ENCODE measurements at places on chromosomes 6 and 20.

GRCh38 chr20:33437141-33437911, 6.2 kb downstream of the SNTA1 start:
- DNase-seq, result no peak

- no peak for DNase-seq
These were observed 228.5 kb downstream of the ZMYND8 start for GRCh38 chr20:47127999-47128398.

DNA sequence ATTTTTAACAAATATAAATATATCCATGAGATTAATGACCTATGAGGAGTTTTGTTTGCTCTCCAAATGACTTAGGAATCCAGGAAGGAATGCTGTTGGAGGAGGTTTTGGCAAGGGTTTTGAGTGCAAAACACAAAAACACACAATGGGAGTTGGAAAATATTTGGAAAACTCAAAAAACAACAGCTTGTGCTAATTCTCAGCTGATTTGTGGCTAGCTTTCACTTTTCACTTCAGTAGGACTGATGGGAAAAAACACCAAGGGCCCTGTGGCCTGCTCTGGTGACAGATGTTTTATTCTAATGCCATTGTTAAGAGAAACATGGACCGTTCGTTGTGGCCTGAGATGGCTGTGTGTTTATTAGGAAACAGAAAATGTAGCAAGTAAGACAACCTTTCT, 113.9 kb downstream of the ALDH8A1 start:
- peak; percentile 44 for DNase-seq

GRCh38 chr20:57879779-57880570, 170.2 kb upstream of the PMEPA1 start:
- no peak for DNase-seq

- DNase-seq, result no peak
These were observed 10.8 kb downstream of the REPS1 start for GRCh38 chr6:138977242-138977641.

GRCh38 chr6:71088166-71088565, 131.3 kb upstream of the B3GAT2 start:
- DNase-seq, result no peak

DNA sequence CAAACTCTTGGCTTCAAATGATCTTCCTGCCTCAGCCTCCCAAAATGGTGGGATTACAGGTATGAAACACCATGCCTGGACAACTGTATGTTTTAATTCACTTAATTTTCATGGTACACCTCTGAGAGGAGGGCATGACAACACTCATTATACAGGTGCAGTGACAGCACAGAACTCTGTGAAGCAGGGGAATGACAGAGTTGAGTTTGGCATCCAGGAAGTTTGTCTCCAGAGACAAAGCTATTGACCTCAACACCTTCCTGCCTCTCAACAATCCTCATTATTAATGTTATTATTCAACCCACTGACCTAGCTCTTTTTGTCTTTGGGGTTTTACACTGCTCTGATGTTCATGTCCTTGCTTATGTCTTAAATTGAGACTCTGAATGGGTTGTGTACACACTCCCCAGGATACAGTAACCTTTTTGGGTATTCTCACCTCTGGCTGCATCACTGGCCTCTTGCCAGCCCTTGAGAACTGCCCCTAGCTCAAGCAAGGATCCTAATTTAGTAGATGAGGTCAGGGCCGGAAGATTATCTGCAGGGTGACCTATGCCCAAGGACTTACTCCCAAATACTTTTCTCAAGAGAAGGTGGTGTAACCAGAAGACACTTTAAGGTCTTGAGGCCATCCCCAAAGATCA, 13.0 kb upstream of the IER3 start:
- no peak for DNase-seq

DNA sequence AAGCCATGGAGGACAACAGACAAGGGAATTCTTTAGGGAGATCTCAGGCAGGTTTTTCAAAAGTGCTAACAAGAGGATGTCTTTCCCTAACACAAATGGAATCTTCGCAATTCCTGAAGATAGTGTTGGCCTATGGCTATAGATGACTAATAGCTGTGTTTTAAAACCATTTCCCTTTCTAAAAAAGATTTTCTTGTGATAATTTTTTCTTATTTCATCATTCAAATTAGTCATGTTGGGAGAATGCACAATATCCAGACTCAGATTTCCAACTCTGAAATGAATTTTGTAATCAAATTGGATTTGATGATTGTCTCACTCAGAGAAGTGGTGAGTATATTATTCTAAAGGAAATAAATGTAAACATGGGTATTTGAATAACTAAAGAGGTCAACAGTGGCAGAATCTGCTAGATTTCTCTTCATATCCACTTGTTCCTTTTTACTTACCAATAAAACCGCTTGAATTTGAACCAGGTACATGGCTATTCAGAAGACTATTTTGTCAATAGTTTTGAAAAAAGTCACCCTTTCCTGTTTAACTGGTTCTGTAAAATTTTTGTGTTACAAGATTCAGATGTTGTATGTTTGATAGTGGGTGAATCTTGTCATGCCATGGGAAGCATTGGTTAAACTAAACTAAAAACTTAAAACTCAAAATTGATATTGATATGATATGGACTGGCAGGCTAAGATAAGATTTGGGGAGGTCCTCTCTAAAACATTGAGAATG, 1223.7 kb upstream of the EYS start:
- peak; percentile 46 for DNase-seq

DNA sequence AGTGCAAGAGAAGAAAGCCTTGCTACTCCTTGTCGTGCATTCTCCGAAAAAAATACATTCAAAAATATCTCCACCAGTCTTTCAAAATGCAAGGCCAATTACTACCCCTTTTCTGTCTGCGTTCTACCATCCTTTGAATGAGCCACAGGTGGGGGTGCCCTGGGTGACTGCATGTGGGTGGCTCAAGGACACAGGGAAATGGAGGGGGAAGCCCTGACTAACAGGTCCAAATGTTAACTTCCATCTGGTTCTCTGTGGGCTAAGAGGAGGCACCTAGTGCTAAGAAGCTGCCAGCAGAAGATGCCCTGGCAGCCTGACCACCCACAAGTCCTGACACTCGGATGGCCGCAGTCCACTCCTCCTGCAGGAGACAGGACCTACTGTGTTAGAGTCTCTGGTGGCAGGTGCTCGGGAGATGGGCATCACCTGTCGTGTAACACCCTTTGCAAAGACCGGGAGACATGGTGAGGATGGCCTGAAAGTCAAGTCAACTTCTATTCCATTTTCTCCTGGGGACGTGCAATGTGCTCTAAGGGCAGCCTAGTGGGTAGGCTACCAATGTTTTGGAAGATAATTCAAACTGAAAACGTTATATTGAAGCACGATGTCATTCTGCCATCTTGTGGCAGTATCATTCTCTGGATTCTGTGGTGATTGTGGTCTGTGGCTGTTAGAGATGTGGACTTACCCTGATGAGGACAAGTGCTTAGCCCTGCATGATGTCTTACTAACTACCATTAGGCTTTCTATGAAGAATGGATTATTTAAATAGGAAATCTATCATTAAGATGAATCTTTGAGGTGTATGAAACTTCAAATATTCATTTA, 27.4 kb upstream of the IGF2R start:
- DNase-seq, result peak; percentile 53

DNA sequence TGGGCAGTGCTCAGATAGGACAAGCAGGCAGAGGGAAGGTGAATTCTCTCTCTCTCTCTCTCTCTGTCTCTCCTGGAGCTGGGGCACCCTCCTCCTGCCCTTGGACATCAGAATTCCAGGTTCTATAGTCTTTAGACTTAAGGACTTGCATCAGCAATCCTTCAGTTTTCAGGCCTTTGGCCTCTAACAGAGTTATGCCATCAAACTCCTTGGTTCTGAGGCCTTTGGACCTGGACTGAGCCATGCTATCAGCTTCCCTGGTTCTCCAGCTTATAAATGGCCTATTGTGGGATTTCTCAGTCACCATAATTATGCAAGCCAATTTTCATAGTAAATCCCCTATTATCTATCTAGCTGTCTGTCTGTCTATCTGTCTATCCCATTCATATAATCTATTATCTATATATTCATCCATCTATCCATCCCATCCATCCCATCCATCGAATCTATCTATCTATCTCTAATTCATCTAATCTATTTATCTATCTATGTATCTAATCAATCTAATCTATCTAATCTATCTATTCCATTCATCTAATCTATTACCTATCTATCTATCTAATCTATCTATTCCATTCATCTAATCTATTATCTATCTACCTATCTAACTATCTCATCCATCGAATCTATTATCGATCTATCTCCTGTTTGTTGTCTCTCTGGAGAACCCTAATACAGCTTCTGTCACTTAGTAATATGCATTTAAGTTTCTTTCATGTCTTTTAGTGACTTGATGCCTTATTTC, 48.2 kb upstream of the HIVEP1 start:
- no peak for DNase-seq

DNA sequence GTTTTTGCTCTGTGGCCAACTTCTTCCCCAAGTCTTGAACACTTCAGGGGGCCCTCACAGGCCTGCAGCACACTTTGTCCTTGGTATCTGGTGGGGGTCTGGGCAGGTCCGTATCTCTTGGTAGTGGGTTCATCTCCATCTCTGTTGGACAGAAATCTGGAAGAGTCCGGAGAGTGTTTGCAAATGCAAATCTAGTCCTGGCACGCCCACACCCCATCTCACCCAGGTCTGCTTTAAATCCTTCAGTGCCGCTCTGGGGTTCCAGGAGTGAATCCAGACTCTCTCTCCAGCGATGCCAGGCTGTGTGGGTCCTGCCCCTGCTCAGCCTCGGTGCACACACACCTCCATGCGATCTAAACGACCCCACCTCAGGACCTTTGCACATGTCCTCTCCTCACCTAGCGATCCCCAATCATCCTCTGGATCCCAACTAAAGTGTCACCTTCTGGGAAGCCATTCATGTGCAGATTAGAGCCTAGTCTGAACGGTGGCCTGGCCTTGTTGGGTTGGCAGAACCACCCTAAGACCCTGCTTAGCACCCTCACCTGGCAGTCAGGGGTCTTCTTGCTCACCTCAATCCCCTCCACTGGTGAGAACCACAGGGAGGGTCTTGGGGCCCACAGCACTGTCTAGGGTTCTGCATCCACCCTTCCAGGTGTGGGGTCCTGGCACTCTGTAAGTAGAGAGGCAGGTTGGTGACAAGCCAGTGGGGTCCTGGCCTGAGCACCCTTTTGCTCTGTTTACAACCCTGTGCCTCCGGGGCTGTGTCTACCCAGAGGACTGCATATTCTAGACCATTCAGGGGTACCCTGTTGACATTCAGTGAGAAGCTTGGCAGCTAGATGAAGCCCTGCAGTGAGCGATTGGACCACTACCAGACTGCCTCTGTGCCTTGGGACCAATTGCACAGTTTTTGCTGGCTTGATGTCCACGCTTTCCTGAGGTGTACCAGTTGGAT, 100.8 kb downstream of the SYCP2 start:
- DNase-seq, result no peak

- no peak for DNase-seq
These were observed 231.0 kb upstream of the EYS start for GRCh38 chr6:65938000-65938399.

DNA sequence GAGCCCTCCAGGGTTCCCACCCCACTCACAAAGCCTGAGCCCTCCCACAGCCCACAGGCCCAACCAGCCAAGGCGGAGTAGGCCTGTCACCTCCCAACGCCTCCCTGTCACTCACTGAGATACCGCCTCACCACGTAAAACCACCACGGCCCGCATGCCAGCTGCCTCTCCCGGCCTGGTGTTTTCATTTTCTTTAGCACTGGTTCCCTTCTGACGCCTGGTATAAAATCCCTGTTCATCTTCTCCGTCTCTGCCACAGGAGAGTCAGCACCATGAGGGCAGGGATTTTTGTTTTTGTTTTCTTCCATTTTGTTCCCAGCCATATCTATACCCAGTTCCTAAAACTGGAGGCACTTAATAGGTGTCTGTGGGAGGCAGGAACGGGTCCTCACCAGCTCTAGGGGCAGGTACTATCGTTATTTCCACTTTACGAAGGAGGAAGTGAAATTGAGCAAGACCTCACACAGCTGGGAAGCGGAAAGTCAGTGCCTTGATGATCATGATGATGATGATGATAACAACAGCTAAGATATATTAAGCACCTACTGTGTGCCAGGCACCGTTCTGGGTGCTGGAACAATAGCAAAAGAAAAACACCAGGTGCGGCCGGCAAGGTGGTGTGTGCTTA, 58.6 kb downstream of the SNAI1 start:
- DNase-seq, result no peak

DNA sequence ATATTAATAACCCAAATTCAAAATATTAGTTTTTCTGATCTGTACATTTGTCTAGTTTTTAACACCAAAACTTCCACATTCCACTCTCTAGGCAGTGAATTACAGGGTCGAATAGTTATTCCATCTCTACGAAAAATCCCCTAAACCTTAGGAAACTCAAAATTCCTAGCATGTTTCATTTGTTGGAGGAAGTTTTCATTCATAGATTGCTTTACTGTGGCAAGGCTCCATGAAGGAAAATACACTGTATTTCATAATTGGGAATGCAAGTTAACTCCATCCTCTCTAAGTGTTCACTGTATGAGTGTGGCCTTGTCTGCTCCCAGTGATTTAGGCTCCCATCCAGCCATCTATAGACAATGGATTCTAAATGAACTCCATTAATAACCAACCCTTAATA, 296.1 kb downstream of the TENT5A start:
- DNase-seq, result no peak

DNA sequence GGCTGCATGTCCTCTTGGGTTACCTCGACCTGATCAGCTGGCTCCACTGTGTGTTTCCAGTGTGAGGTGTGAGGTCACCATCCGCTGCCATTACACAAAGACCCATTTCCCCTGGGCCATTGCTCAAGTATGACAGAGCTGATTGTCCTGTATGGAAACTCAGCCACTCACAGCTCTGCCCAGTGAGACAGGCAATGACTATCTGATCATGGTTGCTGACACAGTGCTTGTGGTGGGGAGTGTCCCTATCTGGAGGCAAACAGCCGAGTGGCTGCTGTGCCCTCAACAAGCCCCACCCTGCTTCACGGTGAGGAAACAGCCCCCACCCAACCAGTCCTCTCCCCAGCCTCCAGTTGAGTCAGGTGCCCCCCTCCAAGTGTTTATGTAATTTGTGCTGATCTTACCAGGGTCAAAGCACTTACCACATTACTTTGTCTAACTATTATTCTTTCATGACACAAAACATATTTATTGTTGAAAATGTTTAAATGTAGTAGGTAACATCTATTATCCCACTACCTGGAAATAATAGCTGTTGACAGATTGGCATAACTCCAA, 11.7 kb upstream of the MAPK13 start:
- DNase-seq, result no peak

GRCh38 chr6:48813836-48814235, 649.2 kb downstream of the MMUT start:
- DNase-seq, result peak; percentile 69

DNA sequence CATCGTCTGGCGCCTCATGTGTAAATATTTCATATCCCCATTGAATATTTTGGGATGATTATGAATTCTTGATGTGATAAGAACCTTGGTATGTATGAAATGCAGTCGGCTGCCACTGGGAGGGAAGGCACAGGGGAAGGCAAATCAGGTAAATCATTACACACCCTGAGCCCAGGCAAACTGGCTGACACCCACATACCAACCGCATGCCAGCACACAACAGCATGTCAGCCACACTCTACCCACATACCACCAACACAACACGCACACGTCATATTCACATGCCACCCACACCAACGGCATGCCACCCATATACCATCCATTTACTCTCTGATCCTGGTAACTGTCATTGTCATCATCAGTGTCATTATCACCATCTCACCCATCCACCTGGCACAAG, 28.3 kb upstream of the MDGA1 start:
- DNase-seq, result no peak

Data from fibroblast of villous mesenchyme (primary cell).